ENCODE measurements at places on chromosomes 1 and 21.
A peak's percentile ranks its signal among the peaks of the same experiment; 100 is the strongest.

- DNase-seq: no peak
Measured at GRCh38 chr1:183968386-183968785, 69.1 kb downstream of the COLGALT2 start.

DNA sequence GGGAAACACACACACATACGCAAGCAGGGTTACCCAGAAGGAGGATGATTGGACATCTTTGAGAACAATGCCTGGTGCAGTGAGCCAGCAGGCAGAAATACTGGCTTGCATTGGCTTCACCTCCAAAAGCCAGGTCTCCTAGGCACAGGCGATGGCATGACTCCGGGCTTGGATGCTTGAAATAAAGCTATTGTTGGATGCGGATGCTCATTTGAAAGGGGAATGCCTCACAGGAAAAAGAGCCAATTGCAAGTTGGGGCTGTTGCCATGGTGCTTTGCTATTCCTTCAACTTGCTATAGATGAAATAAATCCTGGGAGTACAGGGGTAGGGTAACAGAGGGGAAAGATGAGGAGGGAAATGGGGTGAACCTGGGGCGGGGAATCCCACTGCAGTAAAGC is 180.7 kb upstream of the SGIP1 start:
- DNase-seq: no peak

GRCh38 chr1:66563941-66564630 is 30.1 kb downstream of the SGIP1 start:
- DNase-seq: no peak

DNA sequence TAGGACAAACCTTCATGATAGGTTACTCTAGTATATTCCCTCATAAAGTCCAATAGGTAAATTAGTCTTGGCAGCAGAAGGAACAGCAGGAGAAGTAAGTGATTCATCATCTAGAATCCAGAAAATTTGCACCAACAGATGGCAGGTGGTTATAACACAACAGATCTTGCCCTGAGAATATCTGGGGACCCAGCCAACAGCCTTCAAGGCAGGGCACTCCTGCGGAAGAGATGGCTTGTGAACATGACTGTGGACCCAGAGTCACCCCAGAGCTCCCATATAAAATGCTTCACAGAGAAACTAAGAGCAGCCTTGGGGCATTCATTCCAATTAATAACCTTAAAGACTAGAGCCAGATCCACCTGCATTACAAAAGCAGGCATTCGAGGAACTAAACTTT is 7.9 kb upstream of the PLA2G2C start:
- DNase-seq: no peak

DNA sequence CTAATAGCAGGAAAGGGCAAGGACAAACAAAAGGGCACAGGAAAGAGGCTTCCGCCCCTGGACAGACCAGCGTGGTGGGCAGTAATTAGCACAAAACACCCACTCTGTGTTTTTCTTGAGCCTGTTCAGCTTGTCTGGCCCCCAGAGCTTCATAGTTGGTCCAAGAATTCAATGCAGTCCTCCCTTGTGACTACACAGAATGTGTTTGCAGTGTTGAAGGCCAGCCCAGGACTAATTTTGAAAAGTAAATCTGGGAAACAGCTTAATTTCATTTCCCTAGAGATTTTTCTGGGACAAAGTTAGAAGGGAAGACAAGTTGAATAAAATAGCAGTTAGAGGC is 49.2 kb upstream of the LMO4 start:
- no peak for DNase-seq

GRCh38 chr1:39819091-39819812 is 30.6 kb upstream of the BMP8B start:
- DNase-seq: no peak

GRCh38 chr1:167516404-167517388 is 1.6 kb downstream of the CD247 start:
- peak; percentile 40 for DNase-seq

- DNase-seq: no peak
Measured at GRCh38 chr1:2460203-2460602, 15.9 kb upstream of the PLCH2 start.

- no peak for DNase-seq
Measured at GRCh38 chr1:229264487-229264886, 6.4 kb upstream of the RAB4A start.

DNA sequence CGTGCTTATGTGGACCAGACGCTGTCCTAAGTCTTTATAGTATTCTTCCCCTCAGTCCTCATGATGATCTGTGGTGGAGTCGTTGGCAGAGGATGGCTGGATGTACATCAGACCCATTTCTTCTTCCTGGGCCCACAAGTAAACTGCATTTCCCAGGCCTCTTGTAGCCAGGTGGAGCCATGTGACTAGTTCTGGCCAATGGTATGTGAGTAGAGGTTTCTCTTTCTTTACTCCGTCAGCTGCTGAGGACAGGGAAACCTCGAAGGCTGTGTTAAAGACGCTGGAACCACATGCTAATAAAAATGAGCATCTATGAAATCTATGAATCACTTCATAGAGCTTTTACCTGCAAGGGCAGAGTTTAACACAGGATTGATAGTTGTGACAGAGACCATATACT is 18.7 kb upstream of the ZNF362 start:
- DNase-seq: no peak

- DNase-seq: no peak
Measured at GRCh38 chr1:3463013-3463385, 8.5 kb downstream of the ARHGEF16 start.

GRCh38 chr1:40045182-40045581 is 4.7 kb downstream of the CAP1 start:
- no peak for DNase-seq

GRCh38 chr1:70220517-70221237 is 503 bp upstream of the SRSF11 start:
- DNase-seq: no peak

- no peak for DNase-seq
Measured at GRCh38 chr1:94099303-94099702, 21.6 kb downstream of the ABCA4 start.

DNA sequence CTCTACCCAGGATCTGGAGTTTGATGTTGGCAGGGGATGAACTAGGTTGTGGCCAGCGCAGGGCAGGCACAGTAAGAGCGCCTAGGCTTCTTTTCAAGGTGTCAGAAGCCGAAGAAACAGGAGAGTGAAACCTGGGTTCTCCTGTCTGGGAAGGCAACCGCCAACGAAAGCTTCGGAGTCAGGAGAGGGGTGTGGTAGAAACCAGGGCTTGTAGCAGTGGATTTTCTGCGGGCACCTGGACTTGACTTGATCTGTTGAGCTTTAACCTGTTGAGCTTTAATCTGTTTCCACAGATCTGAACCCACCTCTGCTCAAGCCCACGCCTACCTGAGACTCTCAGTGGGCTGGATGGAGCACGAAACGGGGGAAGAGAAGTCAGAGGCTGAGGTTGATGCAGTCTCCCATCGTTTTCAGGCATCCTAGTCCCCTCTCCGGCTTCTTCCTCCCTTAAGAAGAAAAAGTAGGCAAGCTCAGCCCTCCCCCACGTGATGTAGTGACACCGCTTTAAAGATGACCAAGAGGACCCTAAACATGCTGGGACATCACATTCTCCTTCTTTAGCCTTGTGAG is 9.3 kb downstream of the HLX start:
- DNase-seq: no peak

DNA sequence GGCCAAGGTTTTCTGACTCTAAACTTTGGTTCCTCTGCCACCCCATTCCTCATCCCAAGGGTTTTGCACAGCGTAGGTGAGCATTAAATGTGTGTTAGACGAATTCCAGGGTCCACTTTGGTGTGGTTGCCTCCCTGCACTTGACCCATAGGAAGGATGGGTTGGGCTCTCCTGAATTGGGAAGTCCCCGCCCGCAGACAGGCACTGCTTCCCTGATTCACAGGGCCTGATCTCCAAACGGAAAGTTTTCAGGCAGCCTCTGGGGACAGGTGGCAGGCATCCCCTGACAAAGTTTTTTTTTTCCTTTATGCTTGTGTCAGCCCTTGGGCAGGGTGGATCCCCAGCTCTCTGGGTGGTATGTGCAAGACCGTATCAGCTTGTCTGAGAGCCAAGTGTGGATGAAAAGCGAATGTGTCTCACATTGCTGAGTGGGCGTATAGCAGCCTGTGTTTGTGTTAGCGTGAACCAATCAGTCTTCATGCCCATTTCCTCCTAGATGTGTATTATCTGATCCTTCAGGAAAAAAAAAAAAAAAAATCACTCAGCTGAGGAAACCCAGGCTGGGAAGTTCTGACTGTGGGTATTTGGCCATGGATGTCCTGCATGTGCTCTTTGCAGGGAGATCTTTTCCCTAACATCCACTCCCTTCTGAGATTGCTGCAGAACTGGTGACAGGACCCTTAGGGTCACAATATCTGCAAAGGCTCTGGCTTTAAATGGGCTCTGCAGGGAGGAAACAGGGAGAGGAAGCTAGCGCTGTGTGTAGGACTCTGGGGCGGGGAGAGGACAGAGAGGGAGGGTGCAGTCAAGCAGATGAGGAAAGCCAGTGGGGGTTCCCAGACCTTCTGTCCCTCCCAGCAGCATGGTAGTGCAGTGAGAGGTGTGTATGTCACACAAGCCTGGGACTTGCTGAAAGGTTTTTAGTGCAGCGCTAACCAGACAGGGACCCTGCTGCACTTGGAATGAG is 42.2 kb upstream of the TRABD2B start:
- DNase-seq: no peak

- DNase-seq: no peak
Measured at GRCh38 chr21:29656504-29657239, 283.1 kb downstream of the GRIK1 start.

GRCh38 chr1:1680031-1680911 is 12.3 kb downstream of the SLC35E2B start:
- DNase-seq: no peak

GRCh38 chr1:230808281-230808872 is 59.9 kb downstream of the C1orf198 start:
- no peak for DNase-seq

- DNase-seq: no peak
Measured at GRCh38 chr21:25907573-25908275, 173.0 kb downstream of the GABPA start.

DNA sequence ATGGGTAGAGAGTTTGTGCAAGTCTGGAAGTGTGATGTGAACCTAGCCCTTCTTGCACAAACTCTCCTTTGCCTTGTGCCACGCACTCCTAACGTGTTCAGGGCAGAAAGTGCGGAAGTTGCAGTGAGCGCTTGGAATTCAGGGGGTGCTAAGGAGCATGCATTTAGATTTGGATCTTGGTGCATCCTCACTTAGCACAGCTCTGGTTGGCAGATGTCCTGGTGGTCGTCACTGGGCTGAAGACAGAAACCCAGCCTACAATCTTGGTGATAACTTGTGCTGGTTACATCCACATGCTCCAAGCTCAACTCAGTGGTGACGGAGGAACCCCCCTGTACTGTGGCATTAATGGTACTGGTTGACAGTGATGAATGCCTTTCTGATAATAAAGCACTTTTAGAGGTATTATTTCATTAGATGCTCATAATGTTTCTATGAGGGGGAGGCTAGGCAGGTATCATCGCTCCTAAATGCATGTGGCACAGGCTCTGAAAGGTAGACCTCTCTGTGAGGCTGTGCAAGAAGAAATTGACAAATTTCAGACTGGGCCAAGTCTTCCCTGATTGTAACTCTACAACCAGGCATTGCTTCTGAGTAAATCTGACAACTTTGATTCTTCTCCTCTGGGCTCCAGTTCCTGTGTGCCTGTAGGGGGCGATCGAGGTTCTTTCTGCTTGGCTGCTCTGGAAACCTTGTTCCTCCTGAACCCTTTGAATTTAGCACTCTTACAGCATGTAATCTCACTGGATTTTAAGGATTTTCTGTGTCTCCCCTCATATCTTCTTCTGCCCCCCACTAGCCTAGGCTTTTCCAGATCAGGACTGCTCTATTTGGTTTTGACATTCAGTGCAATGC is 40.6 kb downstream of the MAPKAPK2 start:
- peak; percentile 19 for DNase-seq

GRCh38 chr1:224497714-224498573 is 63.3 kb upstream of the WDR26 start:
- DNase-seq: peak; percentile 40

DNA sequence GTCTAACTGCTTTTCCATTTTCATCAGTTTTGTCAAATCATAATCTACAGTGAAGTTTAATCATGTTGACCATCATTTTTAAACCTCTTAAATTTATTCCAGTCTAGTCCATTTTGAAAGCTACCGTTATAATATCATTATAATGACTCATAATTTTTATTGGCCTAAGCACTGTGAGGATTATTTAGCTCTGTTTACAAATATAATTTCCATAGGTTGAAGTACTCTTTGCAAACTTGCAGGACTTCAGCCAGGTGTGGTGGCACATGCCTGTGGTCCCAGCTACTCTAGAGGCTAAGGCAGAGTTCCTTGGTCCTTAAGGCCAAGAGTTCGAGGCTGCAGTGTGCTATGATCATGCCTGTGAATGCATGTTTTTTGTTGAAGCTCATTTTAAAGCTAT is 54.3 kb downstream of the MAP3K21 start:
- DNase-seq: no peak

DNA sequence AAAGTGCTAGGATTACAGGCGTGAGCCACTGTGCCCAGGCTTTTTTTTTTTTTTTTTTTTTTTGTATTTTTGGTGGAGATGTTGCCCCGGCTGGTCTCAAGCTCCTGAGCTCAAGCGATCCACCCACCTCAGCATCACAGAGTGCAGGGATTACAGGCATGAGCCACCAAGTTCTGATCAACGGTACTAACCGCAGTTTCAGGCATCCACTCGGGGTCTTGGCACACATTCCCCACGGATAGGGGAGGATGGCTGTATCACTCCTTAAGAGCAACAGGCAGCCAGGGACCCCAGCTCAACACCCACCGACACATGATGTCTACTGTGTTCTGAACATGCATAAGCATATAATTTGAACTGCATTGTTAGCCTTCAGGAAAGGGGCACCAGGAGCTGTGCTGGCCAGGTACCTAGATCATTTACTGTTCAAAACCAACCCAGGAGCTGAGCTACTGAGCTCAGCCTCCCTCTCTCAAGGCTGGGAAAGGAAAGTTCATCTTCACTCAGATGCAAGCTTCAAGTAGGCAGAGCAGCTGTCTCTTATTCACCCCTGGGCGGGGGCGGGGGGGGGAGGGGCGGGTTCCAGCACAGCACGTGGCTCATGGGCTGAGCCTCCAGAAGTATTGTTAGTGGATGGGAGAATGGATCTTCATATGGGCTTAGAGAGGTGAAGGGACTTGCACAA is 24.7 kb downstream of the CAPZB start:
- DNase-seq: no peak

DNA sequence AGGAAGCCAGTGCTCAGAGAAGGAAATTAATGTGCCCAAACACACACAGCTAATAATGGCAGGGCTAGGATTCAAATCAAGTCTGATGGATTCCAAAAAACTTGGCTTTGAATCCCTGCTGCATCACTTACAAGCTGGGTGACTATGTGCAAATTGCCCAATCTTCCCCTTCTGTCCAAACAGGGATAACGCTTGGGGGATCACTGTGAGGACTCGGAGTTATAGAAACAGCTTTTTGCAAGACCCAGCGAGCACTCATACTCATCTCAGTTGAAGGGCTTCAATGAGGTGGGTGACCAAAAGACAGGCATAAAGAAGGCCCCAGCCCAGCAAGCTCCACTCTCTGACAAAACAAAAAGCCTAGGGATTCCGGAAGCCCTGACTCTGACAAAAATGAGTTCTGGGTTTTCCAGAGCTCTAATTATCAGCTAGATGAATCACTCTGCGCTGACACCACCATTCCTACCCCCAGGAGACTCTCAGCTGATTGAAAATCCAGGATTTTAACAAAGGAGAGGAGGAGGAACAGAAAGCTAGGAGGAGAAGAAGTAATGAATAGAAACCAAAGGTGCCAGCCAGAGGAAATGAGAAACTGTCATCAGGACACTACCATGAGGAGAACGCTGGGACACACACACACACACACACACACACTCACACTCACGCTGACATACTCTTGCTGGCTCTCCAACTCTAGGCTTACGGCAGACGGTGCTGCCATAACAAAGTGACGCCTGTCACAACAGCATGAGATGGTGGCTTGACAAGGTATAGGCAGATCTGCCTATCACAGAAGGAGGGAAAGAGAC is 1.6 kb upstream of the STK40 start:
- DNase-seq: no peak

Measured in activated CD4-positive, CD25-positive, alpha-beta regulatory T cell (primary cell).